ENCODE measurements at places on chromosomes 3 and 15.
A peak's percentile ranks its signal among the peaks of the same experiment; 100 is the strongest.

DNA sequence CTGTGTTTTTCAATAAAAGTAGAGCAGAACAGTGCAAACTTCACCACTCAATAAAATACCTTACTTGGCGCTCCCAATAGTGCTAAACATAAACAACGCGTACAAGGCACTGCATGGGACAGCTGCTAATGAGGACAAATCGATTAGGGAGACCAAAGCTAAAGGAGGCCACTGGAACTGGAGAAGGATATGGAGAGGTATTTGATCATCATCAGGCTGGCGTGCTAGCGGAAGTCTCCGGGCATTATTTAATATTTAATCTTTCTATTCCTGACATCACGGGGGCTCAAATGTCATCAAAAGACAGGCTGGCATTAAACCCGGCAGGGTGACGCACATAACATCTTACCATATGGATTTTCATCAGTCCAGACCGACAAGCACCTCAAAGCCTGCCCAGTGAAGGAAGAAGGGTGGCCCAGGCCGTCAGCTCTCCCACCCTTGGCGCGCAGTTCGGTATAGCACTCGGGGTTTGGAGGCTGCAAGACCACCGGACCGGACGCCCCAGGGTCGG is 604 bp downstream of the CCPG1 start:
- no peaks in the 10 kb centered on the region for H3K27me3 ChIP-seq
- peak overlapping the region; percentile 95 for H3K27ac ChIP-seq
- H3K4me1 ChIP-seq = no peaks in the 10 kb centered on the region
- H3K36me3 ChIP-seq = no peaks in the 10 kb centered on the region
- H3K4me3 ChIP-seq = peak overlapping the region; percentile 85

GRCh38 chr3:166052440-166052839 is 215.2 kb upstream of the BCHE start:
- DNase-seq = no peak
- H3K4me3 ChIP-seq = no peak overlapping the region
- no peaks in the 10 kb centered on the region for H3K36me3 ChIP-seq

DNA sequence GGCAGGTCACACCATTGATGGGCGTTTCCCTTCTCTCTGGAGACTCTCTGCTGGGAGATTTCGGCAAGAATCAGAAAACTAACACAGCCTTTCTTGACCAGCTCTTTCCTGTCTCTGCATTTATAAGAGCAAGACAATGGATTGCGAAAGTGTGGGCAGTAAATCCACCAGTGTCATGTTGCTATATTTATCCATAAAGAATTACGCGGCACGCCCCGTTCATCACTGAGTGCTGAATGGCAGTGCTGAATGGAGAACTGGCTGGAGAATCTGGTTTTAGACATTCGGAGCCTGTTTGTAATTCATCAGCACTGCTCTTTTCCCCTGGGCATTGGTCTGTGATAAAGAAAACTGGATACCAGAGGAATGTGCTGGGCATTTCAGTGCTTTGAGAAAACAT is 2.0 kb upstream of the CEMIP start:
- H3K36me3 ChIP-seq = peaks cover 4% of the 10 kb centered on the region
- DNase-seq = peak; percentile 79
- peak overlapping the region; percentile 39 for H3K27ac ChIP-seq
- H3K27me3 ChIP-seq = no peaks in the 10 kb centered on the region
- H3K4me1 ChIP-seq = peaks cover 15% of the 10 kb centered on the region
- H3K4me3 ChIP-seq = no peak overlapping the region

GRCh38 chr3:12141350-12141749 is 17.4 kb downstream of the TIMP4 start:
- H3K4me1 ChIP-seq = peaks cover 3% of the 10 kb centered on the region
- H3K27ac ChIP-seq = no peak overlapping the region
- H3K4me3 ChIP-seq = no peak overlapping the region
- peaks cover 2% of the 10 kb centered on the region for H3K27me3 ChIP-seq
- H3K36me3 ChIP-seq = no peaks in the 10 kb centered on the region

DNA sequence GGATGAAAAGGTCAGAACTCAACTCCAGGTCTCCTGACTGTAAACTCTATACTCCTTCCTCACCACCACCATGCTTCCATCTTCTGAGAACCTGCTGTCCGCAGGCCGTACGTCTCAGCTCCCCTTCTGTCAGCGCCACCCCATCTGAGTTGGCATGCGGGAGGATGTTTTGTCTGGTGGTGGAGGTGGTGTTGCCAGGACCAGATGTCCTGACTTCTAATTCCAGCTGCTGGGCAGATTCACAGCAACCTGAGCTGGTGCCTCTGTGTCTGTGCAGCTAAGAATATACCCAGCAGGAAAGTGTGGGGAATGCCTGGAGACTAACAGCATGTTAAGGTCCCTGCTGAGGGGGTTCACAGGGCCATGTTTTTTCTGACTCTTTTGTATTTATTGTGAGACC is 23.2 kb downstream of the PLA1A start:
- no peak overlapping the region for H3K4me3 ChIP-seq
- H3K36me3 ChIP-seq = no peaks in the 10 kb centered on the region
- H3K4me1 ChIP-seq = no peaks in the 10 kb centered on the region
- no peak overlapping the region for H3K27ac ChIP-seq

GRCh38 chr3:28210968-28211713 is 30.3 kb upstream of the CMC1 start:
- H3K4me3 ChIP-seq = no peak overlapping the region
- DNase-seq = no peak
- H3K36me3 ChIP-seq = no peaks in the 10 kb centered on the region
- no peak overlapping the region for H3K27ac ChIP-seq

DNA sequence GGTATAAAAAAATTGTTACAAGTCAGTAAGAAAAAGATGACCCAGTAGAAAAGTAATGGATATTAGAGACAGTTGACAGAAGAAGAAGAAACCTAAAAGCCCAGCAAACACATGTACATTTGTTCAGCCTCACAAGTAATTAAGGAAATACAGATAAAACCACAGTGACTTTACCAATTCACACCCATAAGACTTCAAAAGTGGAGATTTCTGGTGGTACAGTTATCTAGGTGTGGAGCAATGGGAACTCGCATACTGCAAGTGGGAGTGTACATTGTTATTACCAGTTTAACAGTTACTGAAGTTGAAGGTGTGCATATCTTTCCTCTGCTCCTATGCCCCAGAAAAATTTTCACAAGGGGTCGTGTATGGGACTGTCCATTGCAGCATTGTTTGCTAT is 18.1 kb upstream of the MAPKBP1 start:
- H3K36me3 ChIP-seq = no peaks in the 10 kb centered on the region
- H3K27me3 ChIP-seq = no peaks in the 10 kb centered on the region
- no peak overlapping the region for H3K27ac ChIP-seq
- DNase-seq = no peak

DNA sequence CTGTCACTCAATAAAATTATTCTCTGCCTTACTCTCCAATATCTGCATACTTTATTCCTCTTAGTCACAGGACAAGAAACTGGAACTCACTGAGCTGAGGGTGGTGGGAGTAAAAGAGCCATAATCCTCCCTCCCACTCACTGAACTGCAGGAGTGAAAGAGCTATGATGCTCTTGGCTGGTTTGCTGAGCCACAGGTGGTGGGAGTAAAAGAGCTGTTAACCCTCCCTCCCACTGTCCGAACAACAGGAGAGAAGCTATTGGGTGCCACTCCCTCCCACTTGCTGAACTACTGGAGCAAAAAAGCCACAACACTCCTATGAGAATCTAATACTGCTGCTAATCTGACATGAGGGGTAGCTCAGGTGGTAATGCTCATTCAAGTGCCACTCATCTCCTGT is 391.0 kb downstream of the NSUN3 start:
- H3K4me1 ChIP-seq = no peaks in the 10 kb centered on the region
- H3K27ac ChIP-seq = no peak overlapping the region
- no peak overlapping the region for H3K4me3 ChIP-seq
- H3K27me3 ChIP-seq = no peaks in the 10 kb centered on the region
- peak; percentile 7 for DNase-seq

- peak; percentile 74 for DNase-seq
- H3K27ac ChIP-seq = peak overlapping the region; percentile 63
- peaks cover 8% of the 10 kb centered on the region for H3K4me1 ChIP-seq
- H3K36me3 ChIP-seq = no peaks in the 10 kb centered on the region
Observed at GRCh38 chr3:81728766-81729544, 32.5 kb downstream of the GBE1 start.

DNA sequence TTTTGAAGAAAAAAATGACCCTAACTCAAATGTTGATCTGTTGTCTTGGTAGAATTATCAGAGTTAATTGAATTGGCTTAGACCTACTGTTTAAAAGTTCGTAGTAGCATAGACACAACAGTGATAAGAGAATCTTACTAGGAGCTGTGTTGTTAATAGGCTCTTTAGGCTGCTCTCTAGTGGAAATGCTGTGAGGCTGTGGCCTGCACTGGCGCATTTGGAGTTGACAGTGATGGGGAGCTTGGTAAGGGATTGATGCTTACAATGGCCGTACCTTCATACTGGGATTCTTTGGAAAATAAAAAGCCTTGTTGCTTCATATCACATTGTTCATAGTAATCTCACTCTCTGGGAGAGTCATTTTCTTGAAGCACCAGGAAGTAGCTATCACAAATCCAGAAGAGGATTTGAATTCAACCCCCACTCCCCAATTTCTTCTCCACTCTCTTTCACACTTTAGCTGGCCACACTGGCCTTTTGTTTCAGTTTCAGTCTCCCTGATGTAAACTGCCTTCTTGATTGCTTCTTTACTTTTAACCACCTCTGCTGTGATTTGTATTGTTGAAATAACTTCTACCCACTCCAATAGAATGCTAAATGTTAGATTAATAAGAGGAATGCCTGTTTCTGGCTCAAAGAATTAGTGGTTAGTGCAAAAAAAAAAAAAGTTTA is 56.6 kb downstream of the CEP63 start:
- no peaks in the 10 kb centered on the region for H3K4me1 ChIP-seq
- no peaks in the 10 kb centered on the region for H3K36me3 ChIP-seq
- no peak overlapping the region for H3K27ac ChIP-seq
- H3K27me3 ChIP-seq = no peaks in the 10 kb centered on the region
- no peak overlapping the region for H3K4me3 ChIP-seq

- H3K4me1 ChIP-seq = peaks cover 2% of the 10 kb centered on the region
- H3K36me3 ChIP-seq = no peaks in the 10 kb centered on the region
- H3K27ac ChIP-seq = no peak overlapping the region
- DNase-seq = no peak
Observed at GRCh38 chr15:68821190-68821840, 620 bp upstream of the ANP32A start.

GRCh38 chr3:42179110-42179725 is 86.8 kb downstream of the CCK start:
- DNase-seq = peak; percentile 95
- H3K36me3 ChIP-seq = no peaks in the 10 kb centered on the region
- H3K4me1 ChIP-seq = peaks cover 4% of the 10 kb centered on the region
- H3K4me3 ChIP-seq = no peak overlapping the region
- H3K27me3 ChIP-seq = no peaks in the 10 kb centered on the region

DNA sequence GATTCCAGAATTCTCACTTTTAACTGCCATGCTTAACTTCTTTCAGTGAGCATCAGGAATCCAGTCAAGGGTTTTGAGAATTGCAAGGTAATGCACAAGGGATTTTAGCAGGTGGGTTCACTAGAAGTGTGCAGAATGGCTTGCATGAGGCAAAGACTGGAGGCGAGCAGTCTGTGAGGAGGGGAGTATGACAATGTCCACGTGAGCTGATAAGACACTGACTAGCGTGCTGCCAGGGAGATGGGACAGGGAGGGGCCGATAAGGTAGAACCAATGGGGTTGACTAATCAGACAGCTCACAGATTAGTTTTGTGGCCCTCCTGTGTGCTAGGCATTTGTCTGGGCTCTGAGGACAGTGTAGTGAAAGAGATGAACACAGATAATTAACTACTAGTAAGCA is 102.0 kb upstream of the DAZL start:
- no peak overlapping the region for H3K27ac ChIP-seq
- H3K4me1 ChIP-seq = no peaks in the 10 kb centered on the region
- no peak for DNase-seq
- H3K27me3 ChIP-seq = no peaks in the 10 kb centered on the region

GRCh38 chr15:35305946-35306345 is 220.9 kb upstream of the NANOGP8 start:
- H3K27me3 ChIP-seq = no peaks in the 10 kb centered on the region
- no peak overlapping the region for H3K27ac ChIP-seq
- no peak overlapping the region for H3K4me3 ChIP-seq
- peak; percentile 96 for DNase-seq

DNA sequence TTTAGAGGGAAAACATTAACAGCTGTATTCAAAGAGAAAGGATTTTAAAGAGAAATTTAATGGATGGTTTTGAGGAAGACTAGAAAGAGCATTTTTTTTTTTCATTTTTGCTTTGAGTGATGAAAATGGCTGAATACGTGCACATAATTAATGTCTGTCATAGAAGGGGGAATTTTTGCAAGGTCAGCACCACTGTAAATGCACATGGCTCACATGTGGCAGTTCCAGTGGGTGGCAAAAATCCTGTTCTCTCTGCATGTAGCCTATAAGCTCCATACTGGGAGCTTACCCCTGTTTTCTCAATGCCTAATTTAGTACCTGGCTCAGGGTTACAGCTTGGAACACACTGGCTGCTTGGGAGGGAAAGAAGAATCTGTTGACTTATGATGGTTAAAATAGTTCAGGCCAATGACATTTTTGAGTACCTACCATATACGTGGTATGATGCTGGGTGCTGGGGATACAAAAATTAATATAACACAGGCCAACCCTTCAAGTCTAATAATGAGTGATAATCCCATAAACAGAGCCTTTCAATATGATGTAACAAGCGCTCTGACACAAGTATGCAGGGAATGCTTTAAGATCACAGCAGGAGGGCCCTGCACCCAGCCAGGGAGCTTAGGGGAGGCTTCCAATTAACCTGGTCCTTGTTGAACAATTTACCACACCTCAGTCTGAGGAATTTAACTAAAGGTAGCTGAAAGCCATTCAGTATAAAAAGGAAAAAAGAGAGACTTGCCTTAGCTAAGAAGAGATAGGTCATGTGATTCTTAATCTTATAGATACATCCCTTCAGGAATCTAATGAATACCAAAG is 33.0 kb downstream of the HSPBAP1 start:
- H3K4me3 ChIP-seq = no peak overlapping the region
- DNase-seq = peak; percentile 39
- no peaks in the 10 kb centered on the region for H3K27me3 ChIP-seq
- no peaks in the 10 kb centered on the region for H3K4me1 ChIP-seq

- no peaks in the 10 kb centered on the region for H3K27me3 ChIP-seq
- DNase-seq = peak; percentile 86
- no peaks in the 10 kb centered on the region for H3K36me3 ChIP-seq
- H3K4me3 ChIP-seq = no peak overlapping the region
- H3K27ac ChIP-seq = no peak overlapping the region
Observed at GRCh38 chr3:179196098-179196497, 47.9 kb downstream of the PIK3CA start.

DNA sequence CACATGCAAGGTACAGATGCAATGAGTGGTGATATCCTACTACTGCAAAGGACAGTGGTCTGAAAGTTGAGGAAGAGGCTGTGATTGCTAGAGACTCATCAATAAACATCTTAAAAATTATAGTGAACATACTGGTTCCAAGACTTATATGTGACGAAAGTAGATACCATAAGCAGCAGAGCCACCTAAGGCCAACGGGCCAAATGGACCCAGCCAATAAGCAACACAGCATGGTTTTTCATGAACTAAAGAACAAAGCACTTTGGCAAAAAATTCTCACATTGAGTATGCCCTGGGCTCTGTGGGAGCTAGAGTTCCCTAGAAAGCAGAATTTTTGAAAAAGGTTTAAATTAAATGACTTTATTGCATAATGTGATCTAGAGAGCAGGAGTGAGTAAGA is 272.1 kb downstream of the SI start:
- no peak overlapping the region for H3K4me3 ChIP-seq
- H3K36me3 ChIP-seq = no peaks in the 10 kb centered on the region
- no peaks in the 10 kb centered on the region for H3K27me3 ChIP-seq
- H3K4me1 ChIP-seq = no peaks in the 10 kb centered on the region
- H3K27ac ChIP-seq = no peak overlapping the region

GRCh38 chr3:126557415-126557745 is 1.4 kb downstream of the C3orf22 start:
- no peak overlapping the region for H3K4me3 ChIP-seq
- no peaks in the 10 kb centered on the region for H3K36me3 ChIP-seq
- H3K4me1 ChIP-seq = no peaks in the 10 kb centered on the region
- no peak overlapping the region for H3K27ac ChIP-seq
- DNase-seq = no peak

All from fibroblast of lung (primary cell).